Prostate gland (tissue), 2 donors: ENCODE measurements at places on chromosomes 2 and 18.
A peak's percentile ranks its signal among the peaks of the same experiment; 100 is the strongest.

DNA sequence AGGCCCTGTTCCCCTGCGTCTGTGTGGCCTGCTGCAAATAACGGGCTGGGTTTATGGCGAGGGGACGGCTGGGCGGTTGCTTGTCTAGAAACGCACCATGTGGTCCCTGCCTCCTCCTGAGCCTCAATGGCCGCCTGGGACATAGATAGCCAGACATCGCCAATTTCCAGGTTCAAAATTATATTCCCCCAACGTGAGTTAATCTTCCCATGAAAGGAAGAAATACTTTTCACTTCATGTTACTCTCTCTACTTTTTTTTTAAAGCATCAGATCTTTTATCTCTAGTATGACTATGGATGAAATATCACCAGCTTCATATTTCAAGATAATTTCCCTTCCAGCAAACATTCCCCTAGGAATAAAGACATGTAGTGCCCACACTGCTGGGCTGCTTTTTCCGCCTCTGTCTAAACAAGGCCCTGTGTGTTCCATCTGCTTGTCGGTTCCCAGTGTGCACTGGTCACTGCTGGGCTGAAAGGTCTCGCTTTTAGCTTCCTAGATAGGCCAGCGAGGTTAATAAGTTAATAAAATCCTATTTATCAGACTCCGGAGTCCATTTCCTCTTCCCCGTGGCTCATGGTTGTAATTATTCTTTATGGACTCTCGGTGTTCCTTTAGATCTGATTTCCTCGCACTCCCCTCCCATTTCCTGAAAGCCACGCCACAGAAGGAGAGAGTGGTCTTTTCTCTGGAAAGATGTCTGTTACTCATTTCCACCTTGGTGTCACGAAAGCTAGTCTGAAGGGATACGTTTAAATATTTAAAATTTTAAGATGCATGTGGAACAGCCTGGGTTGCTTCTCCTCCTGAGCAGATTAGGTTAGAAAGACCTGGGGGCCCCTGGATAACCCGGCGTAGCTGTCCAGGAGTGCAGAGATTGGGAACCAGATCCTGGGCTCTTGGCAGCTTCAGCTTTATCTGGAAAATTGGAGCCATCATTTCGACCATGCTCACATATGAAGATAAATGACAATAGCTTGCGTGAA is 196.6 kb upstream of the COPS8 start:
- H3K4me3 ChIP-seq = no peak overlapping the region
- no peak overlapping the region for H3K27ac ChIP-seq

DNA sequence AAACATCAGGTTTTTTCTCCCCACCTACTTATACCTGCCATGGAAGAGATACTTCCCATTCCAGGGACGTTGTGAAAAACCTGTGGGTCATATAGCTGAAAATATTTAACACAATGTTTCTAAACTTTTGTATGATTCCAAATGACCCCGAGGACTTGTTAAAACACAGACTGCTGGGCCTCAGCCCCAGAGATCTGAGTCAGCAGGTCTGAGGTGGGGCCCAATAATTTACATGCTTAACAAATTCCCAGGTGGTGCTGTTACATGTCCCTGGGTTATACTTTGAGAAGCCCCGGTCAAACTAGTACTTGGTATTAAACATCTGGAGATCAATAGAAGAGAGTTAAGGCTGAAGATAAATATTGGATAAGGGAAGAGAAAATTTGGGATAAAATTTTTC is 71.4 kb upstream of the FRZB start:
- no peak overlapping the region for H3K4me3 ChIP-seq
- no peaks in the 10 kb centered on the region for H3K27me3 ChIP-seq
- no peaks in the 10 kb centered on the region for H3K4me1 ChIP-seq
- no peak for DNase-seq

DNA sequence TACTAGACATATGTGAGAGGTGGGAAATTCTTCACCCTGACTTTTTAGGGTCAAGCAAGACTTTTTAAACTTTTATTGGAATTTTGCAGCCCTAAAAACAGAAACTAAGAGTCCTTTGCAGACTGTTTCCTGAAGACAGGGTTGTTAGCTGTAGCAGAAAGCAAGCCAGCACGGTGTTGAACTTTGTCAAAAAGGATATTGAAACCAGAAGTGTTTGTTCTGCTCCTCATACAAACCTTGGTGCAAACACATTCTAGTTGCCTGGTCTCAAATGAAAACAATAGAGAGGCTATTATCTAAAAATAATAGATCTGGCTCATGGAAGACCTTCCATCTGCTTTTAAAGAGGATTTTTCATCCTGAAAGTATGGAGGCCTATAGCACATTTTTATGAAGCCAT is 65.8 kb upstream of the IGFBP5 start:
- no peak for DNase-seq
- H3K4me3 ChIP-seq = no peak overlapping the region
- H3K4me1 ChIP-seq = no peaks in the 10 kb centered on the region
- no peak overlapping the region for H3K27ac ChIP-seq
- no peaks in the 10 kb centered on the region for H3K27me3 ChIP-seq

DNA sequence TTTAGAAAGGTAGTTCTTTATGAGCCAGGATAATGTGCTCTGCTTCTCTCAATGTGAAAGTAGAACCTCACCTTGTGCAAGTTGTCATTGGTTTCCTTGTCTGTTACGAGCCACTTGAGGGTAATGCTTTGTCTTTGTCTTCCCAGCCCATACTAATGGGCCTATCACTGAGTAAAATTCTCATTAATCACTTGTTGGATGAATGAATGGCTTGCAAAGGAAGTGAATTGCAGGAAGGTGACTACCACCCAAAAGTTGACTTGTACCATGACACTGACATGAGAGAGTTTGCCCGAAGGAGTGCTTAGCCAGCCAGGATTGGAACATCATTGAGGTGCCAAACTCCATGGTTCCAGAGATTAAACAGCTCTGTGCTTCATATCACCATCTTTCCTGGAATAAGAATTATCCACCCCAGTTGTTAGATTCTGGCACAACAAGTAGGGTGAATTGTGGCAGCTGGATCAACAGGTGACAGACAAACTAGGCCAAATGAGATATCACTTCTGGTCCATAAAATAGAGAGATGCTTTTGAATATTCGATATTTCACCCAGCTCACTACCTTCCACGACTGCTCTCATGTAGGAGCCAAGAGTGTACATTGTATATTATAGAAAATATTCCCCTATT is 20.5 kb upstream of the CD28 start:
- H3K4me1 ChIP-seq = no peaks in the 10 kb centered on the region
- no peak overlapping the region for H3K4me3 ChIP-seq
- no peaks in the 10 kb centered on the region for H3K27me3 ChIP-seq
- no peak for DNase-seq
- H3K36me3 ChIP-seq = no peaks in the 10 kb centered on the region
- no peak overlapping the region for H3K27ac ChIP-seq

GRCh38 chr2:27262379-27263286 is at the start of gene SLC30A3:
Gene SLC30A3, minus strand, starts transcription at chr2:27263047. Its CDS starts 141 bp downstream, at chr2:27262906.
- H3K4me3 ChIP-seq = peak within 1 kb of the TSS; percentile 29
- H3K36me3 ChIP-seq = no peaks in the 10 kb centered on the region
- peaks cover 10% of the 10 kb centered on the region for H3K27me3 ChIP-seq
- H3K4me1 ChIP-seq = peaks cover 7% of the 10 kb centered on the region
- DNase-seq = peak; percentile 42

GRCh38 chr2:30379481-30379880 is 67.6 kb upstream of the LCLAT1 start:
- H3K27ac ChIP-seq = no peak overlapping the region
- H3K36me3 ChIP-seq = no peaks in the 10 kb centered on the region
- no peaks in the 10 kb centered on the region for H3K4me1 ChIP-seq
- DNase-seq = no peak
- no peak overlapping the region for H3K4me3 ChIP-seq
- no peaks in the 10 kb centered on the region for H3K27me3 ChIP-seq

GRCh38 chr2:42917425-42917927 is 125.1 kb upstream of the HAAO start:
- H3K4me3 ChIP-seq = no peak overlapping the region
- no peak for DNase-seq
- H3K27me3 ChIP-seq = no peaks in the 10 kb centered on the region
- peak overlapping the region; percentile 20 for H3K27ac ChIP-seq

- DNase-seq = no peak
- H3K27ac ChIP-seq = no peak overlapping the region
- no peaks in the 10 kb centered on the region for H3K27me3 ChIP-seq
Measured at GRCh38 chr2:143564419-143564818, 435.2 kb downstream of the ARHGAP15 start.

DNA sequence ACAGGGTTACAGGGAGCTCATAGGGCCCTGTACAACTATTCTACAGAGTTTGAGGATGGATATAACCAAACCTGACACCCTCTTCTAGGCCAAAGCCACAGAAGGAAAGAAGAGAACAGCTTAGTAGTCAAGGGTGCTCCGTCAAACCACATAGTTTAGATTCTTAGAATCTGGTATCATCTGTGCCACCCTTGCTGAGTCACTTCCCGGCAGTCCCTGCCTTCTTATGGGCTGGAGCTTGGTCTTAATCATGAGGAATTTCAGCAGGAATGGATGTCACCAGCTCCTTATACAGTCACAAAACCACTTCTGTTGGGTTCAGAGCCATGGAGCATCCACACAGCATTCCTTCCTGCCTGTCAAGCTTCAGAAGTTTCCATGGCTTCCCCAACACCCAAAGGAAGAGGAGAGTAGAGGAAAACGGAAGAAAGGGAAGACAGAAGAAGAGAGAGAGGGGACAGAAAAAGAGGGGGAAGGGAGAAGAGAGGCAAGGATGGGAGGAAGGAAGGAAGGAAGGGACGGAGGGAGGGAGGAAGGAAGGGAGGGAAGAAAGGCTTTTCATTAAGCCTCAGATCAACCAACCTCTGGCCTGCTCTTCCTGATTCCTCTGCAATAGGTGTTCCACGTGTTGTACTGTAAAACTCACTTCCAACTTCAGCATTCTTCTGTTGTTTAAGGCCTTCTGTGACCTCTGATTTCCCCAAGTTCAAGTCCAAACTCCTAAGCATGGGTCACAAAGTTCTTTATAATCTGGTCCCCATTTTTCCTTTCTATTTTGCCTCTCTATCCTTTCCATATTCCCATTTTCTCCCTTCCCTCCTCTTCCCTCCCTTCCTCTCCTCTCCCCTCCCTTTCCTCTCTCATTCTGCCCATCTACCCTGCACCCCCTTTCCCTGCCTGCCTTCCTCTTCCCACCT is 246.1 kb upstream of the TNP1 start:
- no peak overlapping the region for H3K27ac ChIP-seq
- H3K36me3 ChIP-seq = no peaks in the 10 kb centered on the region
- no peak for DNase-seq
- H3K27me3 ChIP-seq = no peaks in the 10 kb centered on the region
- H3K4me3 ChIP-seq = no peak overlapping the region

DNA sequence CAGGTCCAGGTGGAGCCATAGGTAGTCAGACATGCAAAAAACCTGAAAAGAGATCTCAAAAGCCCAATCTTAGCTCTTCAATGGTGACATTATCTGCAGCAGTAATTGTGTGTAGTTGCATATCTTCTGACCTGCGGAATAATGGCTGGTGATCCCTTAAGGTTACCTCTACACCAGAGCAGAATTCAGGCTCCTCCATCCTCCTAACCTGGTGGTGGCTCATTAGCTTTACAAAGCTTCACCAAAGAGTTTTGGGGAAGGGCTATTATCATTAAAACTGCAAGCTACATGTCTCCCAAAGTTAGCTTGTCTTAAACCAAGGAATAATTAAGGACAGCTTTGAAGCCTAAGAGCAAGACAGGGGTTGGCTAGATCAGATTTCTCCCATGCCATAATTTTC is 42.6 kb upstream of the CHST9 start:
- H3K27ac ChIP-seq = no peak overlapping the region
- H3K4me1 ChIP-seq = no peaks in the 10 kb centered on the region
- no peaks in the 10 kb centered on the region for H3K36me3 ChIP-seq
- no peaks in the 10 kb centered on the region for H3K27me3 ChIP-seq
- H3K4me3 ChIP-seq = no peak overlapping the region
- no peak for DNase-seq

DNA sequence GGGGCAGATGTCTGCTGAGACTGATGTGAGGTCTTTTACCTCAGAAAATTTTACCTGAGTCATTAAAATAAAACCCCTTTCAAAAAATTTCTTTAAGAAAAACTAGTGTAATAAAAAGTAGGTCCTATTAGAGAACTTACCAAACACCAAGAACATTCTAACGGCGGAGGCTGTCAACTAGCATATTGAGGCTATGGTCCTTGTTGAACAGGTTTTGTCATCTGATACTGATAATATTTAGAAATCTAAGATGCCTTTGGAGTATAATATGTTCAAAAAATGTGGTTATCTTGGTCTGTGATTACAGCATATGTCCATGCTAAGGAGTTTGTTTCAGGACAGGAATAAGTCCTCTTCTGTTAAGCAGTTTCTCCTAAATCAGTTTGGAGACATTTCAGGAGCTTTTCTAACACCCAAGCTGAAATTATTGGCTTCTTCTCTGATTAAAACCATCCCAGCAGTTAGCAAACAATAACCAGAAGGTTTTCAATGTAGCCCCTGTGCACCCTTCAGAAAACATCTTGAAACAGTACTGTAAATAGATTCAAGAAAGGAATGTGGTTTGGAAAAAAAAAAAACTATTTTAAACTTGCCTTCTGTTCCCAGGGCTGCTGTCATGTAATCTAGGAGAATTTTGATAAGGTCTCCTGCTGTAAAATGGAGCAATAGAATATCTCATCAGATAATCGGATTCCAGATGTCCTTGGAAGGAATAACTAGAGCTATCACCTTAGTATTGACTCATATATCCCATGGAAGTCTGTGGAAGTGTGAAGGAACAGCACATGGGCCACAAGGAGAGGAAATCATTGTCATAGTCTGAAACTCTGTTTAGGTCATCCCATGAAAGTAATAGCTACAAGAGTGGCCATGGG is 58.7 kb upstream of the B3GNT2 start:
- H3K4me1 ChIP-seq = no peaks in the 10 kb centered on the region
- no peak overlapping the region for H3K27ac ChIP-seq
- no peaks in the 10 kb centered on the region for H3K27me3 ChIP-seq
- H3K36me3 ChIP-seq = no peaks in the 10 kb centered on the region

DNA sequence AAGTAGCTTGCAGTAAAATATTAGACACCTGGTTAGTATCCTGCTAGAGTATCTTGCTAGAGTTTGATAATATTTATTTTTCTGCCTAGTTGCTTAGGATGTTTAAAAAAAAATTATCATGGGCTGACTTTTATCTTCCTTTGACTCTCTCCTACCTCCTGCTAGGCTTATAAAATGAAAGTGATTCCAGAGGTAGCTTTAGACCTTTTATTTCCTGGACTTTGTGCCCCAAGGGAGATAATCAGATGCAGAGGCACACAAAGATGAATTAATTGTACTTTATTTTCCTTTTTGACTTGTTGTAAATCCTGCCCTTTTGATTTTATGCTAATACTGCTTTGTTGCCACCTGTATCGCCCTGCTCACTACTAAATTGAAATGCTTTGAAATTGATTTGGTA is 130.7 kb downstream of the WDSUB1 start:
- no peaks in the 10 kb centered on the region for H3K36me3 ChIP-seq
- H3K27ac ChIP-seq = no peak overlapping the region
- no peak overlapping the region for H3K4me3 ChIP-seq
- peaks cover 5% of the 10 kb centered on the region for H3K4me1 ChIP-seq
- no peak for DNase-seq

DNA sequence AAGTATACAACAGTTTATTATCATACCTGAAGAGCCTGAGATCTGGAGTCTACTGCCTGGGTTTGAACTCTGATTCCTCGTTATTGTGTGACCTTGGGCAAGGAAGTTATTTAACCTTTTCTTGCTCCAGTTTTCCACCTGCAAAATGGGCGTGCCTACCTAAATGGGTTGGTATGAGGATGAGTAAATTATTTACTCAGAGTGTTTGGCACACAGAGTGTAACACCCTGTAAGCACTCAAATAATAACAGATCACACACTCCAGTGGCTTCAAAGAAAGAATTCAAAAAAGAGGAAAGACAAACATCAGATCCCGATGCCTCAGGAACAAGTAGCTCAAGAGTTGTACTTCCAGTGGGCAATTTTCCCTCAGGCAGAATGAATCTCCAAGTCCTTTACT is 2.4 kb downstream of the SRD5A2 start:
- no peaks in the 10 kb centered on the region for H3K36me3 ChIP-seq
- H3K4me3 ChIP-seq = no peak overlapping the region
- no peak for DNase-seq
